Hepatocyte (in vitro differentiated cells): ENCODE measurements at places on chromosomes 3 and 15. TPM values are rescaled to one million over a fixed set of nuclear protein-coding genes. Genes with fewer than 3 reads are reported as not detected.

Gene GHSR
- polyA plus RNA-seq: not detected in 2 replicates

Gene ACKR4
- polyA plus RNA-seq: 0.15 and 1.2 TPM in 2 replicates

Gene ZNF860
- 0.32 and 1.3 TPM in 2 replicates for polyA plus RNA-seq

Gene CPNE9
- not detected in 2 replicates for polyA plus RNA-seq

Gene OR5K4
- polyA plus RNA-seq: not detected in 2 replicates

Gene CCR1
- 1.8 and 2.3 TPM in 2 replicates for polyA plus RNA-seq

Gene CEMIP
- 3.5 and 4.4 TPM in 2 replicates for polyA plus RNA-seq

Gene DNAH12
- polyA plus RNA-seq: 0.06 and 0.60 TPM in 2 replicates

Gene VEPH1
- polyA plus RNA-seq: 2.5 and 7.7 TPM in 2 replicates

Gene CCRL2
- polyA plus RNA-seq: 1.6 and 4.0 TPM in 2 replicates

Gene C3orf33
- polyA plus RNA-seq: 4.9 and 6.4 TPM in 2 replicates

Gene SLC6A1
- 1.7 and 3.6 TPM in 2 replicates for polyA plus RNA-seq

Gene ACY1
- polyA plus RNA-seq: 148 and 183 TPM in 2 replicates

Gene ALAS1
- 90.1 and 91.2 TPM in 2 replicates for polyA plus RNA-seq

Gene FRG2C
- polyA plus RNA-seq: 0.39 TPM in 1 of 2 replicates, not detected in the other

Gene CSK
- 19.1 and 21.8 TPM in 2 replicates for polyA plus RNA-seq

Gene LRRC49
- polyA plus RNA-seq: 1.4 and 1.9 TPM in 2 replicates

Gene HHLA2
- polyA plus RNA-seq: 6.1 TPM in 2 replicates

Gene EPHA6
- polyA plus RNA-seq: 3.4 and 5.0 TPM in 2 replicates

Gene FOXB1
- 0.32 TPM in 1 of 2 replicates, not detected in the other for polyA plus RNA-seq

Gene POC1A
- 3.7 and 5.7 TPM in 2 replicates for polyA plus RNA-seq

Gene MITF
- 14.2 and 14.5 TPM in 2 replicates for polyA plus RNA-seq

Gene TEX55
- polyA plus RNA-seq: not detected in 2 replicates

Gene GOLGA8K
- 0.15 TPM in 1 of 2 replicates, not detected in the other for polyA plus RNA-seq

Gene NR2F2
- polyA plus RNA-seq: 27.9 and 28.3 TPM in 2 replicates

Gene ISL2
- polyA plus RNA-seq: 3.3 and 4.7 TPM in 2 replicates

Gene MEGF11
- polyA plus RNA-seq: 0.25 TPM in 1 of 2 replicates, not detected in the other

Gene SLC15A2
- 5.4 and 5.8 TPM in 2 replicates for polyA plus RNA-seq

Gene CADM2
- 2.9 and 3.9 TPM in 2 replicates for polyA plus RNA-seq

Gene CCDC191
- polyA plus RNA-seq: 1.1 and 2.7 TPM in 2 replicates

Gene NOX5
- polyA plus RNA-seq: not detected in 2 replicates

Gene HDGFL3
- 26.6 and 31.3 TPM in 2 replicates for polyA plus RNA-seq

Gene XRN1
- polyA plus RNA-seq: 6.0 and 7.3 TPM in 2 replicates

Gene ZNF80
- polyA plus RNA-seq: not detected in 2 replicates

Gene RASL12
- 4.6 and 5.1 TPM in 2 replicates for polyA plus RNA-seq

Gene CLSTN2
- 23.0 and 23.5 TPM in 2 replicates for polyA plus RNA-seq

Gene AMIGO3
- polyA plus RNA-seq: 1.7 and 2.4 TPM in 2 replicates

Gene SERINC4
- not detected in 2 replicates for polyA plus RNA-seq

Gene RPP14
- polyA plus RNA-seq: 13.8 and 14.0 TPM in 2 replicates

Gene SLC51A
- polyA plus RNA-seq: 13.9 and 15.8 TPM in 2 replicates

Gene TJP1
- polyA plus RNA-seq: 34.4 and 42.3 TPM in 2 replicates

Gene OR5K2
- polyA plus RNA-seq: not detected in 2 replicates

Gene LTK
- 1.1 and 1.2 TPM in 2 replicates for polyA plus RNA-seq

Gene CATSPER2
- 0.99 and 2.1 TPM in 2 replicates for polyA plus RNA-seq

Gene CCR8
- not detected in 2 replicates for polyA plus RNA-seq

Gene COL8A1
- 0.41 and 0.61 TPM in 2 replicates for polyA plus RNA-seq

Gene CAMK2N2
- 0.11 and 0.30 TPM in 2 replicates for polyA plus RNA-seq

Gene FBXO22
- 37.0 and 49.3 TPM in 2 replicates for polyA plus RNA-seq

Gene EXD1
- polyA plus RNA-seq: not detected in 2 replicates
